ENCODE measurements at places on chromosomes 5 and 9. TPM values are rescaled to one million over a fixed set of nuclear protein-coding genes. Genes with fewer than 3 reads are reported as not detected.

Gene TLX3
- not detected for total RNA-seq

Gene GFI1B
- under 0.01 TPM for total RNA-seq

Gene CDO1
- 19.0 TPM for total RNA-seq

Gene HTR1A
- total RNA-seq = not detected

Gene AMBP
- not detected for total RNA-seq

Gene ADAMTSL2
- total RNA-seq = not detected

Gene PLCXD3
- total RNA-seq = under 0.01 TPM

Gene SPAG8
- 2.4 TPM for total RNA-seq

Gene ARL10
- 3.4 TPM for total RNA-seq

Gene COL15A1
- total RNA-seq = 2.4 TPM

Gene ABCA2
- 8.5 TPM for total RNA-seq

Gene RACK1
- 3,784 TPM for total RNA-seq

Gene WNT8A
- not detected for total RNA-seq

Gene ENHO
- total RNA-seq = not detected

Gene SHC3
- total RNA-seq = 3.9 TPM

Gene FREM1
- total RNA-seq = 0.30 TPM

Gene SLC36A1
- 5.9 TPM for total RNA-seq

Gene PCDHB8
- not detected for total RNA-seq

Gene RNF180
- 1.2 TPM for total RNA-seq

Gene DND1
- total RNA-seq = 0.15 TPM

Gene SREK1
- total RNA-seq = 14.6 TPM

Gene RAB3C
- not detected for total RNA-seq

Gene C9orf153
- total RNA-seq = not detected

Gene MEIKIN
- total RNA-seq = not detected

Gene UIMC1
- total RNA-seq = 15.0 TPM

Measured in bronchus fibroblast of lung (primary cell).